ENCODE measurements at places on chromosomes 2 and 18. TPM values are rescaled to one million over a fixed set of nuclear protein-coding genes. Genes with fewer than 3 reads are reported as not detected.

GRCh38 chr2:10214179-10214578, 88.5 kb upstream of the HPCAL1 start:
- no peak for DNase-seq

GRCh38 chr2:138090330-138090729, 126.1 kb downstream of the HNMT start:
- DNase-seq, result peak; percentile 76

- DNase-seq, result no peak
Measured at GRCh38 chr2:28407976-28408690, 15.5 kb downstream of the FOSL2 start.

DNA sequence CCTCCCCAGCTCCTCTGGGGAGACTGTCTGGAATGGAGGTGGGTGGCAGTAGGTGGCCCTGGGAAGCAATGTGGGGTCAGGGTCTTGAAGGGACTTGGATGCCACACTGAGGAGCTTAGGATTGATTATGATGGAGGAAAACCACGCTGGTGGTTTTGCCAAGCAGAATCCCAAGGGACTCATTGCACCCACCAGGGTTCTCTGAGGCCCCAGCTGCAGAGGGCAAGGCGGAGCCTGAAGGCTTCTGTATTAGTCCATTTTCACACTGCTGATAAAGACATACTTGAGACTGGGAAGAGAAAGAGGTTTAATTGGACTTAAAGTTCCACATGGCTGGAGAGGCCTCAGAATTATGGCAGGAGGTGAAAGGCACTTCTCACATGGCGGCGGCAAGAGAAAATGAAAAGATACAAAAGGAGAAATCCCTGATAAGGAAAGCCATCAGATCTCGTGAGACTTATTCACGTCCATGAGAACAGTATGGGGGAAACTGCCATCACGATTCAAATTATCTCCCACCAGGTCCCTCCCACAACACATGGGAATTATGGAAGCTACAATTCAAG, 87.2 kb upstream of the YWHAQ start:
- DNase-seq, result no peak

Gene CIDEA
- total RNA-seq, result not detected

DNA sequence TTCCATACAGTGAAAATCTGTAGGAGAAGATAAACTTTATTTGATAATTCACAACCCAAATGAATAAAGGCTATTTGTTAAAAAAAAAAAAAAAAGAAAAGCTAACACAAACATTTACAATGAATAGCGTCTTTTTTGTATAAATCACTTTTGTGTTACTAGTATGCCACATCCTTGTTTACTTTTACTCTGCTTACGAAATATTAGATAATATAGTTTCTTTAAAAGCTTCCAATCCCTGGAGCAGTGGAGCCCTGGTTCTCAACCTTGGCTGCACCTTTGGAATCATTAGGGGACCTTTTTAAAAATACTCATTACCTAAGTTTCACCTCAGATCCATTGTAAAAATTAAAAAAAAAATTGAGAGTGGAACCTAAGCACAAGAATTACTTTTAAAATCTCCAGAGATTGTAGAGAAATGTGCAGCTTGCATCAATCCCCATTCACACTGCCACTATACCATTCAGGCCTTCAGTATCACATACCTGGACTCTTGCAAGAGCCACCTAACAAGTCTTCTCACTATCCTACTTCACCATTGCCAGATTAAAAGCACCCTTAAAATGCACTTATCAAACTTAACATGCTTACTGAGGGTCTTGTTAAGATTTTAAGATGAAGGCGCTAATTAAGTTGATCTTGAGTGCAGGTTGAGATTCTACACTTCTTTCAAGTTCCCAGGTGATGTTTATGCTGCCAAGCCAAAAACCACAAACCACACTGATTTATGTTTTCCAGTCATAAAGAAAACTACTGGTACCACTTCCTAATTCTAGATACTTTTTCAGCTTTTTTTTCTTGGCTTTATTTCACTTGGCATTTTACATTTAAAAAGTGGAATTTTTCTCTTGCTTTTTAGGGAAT, 59.7 kb upstream of the ZC3H15 start:
- DNase-seq, result no peak

Gene SLC9A2
- 0.08 TPM for total RNA-seq

GRCh38 chr2:53127061-53127650, 640.4 kb upstream of the CHAC2 start:
- DNase-seq, result no peak

Gene LCT
- total RNA-seq, result not detected

DNA sequence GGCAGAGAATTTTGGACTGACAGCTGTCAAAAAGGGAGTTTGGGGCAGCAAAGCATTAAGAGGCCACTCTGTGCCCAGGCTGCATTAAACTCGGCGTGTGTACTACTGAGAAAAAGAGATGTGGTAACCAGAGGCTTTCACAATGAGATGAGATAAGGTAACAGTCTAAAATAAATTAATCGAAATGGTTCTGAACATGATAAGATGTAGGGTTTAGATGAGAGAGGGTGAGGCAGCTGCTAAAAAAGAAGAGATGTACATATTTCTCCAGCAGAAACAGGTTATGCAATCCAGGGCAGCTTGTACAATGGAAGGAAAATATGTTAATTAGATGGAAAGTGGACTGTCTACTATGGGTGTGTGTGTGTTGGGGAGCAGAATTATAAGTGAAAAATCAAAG, 39.2 kb upstream of the ACTR3 start:
- no peak for DNase-seq

DNA sequence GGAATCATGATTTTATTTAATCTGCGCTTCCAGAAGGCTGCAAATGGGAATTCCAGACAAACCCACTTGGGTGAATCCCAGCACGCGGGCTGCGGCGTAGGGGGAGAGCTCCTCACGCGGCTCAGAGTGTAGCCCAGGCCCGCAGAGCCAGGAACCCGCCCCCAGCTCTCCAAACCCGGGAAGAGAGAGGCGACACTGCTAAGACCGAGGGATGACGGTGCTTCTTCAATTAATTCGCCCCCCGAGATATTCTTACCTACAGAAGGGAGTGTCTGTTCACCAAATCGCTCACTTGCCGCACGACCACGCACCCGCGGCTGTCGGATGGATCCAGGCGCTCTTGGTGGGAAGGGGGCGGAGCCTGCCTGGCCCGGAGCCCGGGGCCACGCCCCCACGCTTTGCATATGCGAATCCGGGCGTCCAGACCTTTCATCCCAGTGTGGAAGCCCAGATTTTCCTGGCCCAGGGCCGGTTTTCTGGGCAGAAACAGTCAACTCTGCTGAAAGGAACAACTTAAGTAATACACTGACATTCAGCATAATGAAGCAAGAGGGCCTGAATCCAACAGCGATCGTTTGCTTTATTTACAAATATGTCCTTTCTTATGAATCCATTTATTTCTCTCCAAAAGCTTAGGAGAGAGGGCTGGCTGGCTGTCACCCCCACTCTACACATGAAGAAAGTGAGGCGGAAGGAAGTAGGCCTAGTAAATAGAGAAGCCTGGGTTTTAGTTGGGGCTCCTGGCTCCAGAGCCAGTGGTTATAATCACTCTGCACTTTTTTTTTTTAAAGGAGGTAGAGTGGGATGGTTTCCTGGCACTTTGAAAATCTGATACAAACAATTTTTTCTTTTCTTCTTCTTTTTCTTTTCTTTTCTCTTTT, at the start of gene SLC19A3:
Gene SLC19A3, minus strand, starts transcription at position 342 of the 881 bp plus-strand sequence. CDS start 15,710 bp downstream, outside the sequence.
- DNase-seq, result peak; percentile 64

DNA sequence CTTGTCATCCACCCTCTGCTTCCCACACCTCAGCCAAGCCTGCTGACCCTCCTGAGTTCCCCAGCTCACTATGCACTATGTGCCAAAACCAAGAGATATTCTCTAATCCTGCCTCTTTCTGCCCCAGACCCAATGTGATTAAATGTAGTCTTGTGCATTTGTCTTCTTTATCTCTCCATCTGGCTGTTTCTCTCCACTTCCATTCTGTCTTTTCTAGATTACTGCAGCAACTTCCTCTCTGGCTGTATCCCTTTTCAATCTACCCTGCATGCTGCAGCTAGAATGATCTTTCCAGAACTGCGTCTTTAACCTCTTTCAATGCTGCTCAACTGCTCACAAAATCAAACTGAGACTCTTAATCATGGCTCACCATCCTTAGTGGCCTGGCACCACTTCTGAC, 164.1 kb downstream of the GALNT14 start:
- DNase-seq, result no peak

All from SK-MEL-5 (cell line).